GM12878 (cell line): ENCODE measurements at places on chromosomes 11 and 22. TPM values are rescaled to one million over a fixed set of nuclear protein-coding genes. Genes with fewer than 3 reads are reported as not detected.

The INS gene
- total RNA-seq = not detected in 2 replicates

The PLEKHA7 gene
- total RNA-seq = 4.5 and 5.3 TPM in 2 replicates

The ESAM gene
- total RNA-seq = 26.1 and 26.9 TPM in 2 replicates

The BRSK2 gene
- 0.13 and 0.24 TPM in 2 replicates for total RNA-seq

The FOLR3 gene
- total RNA-seq = not detected in 2 replicates

The SCUBE2 gene
- total RNA-seq = 0.24 and 0.31 TPM in 2 replicates

The LMNTD2 gene
- total RNA-seq = 2.8 and 3.3 TPM in 2 replicates

The ADORA2A gene
- 22.9 and 23.6 TPM in 2 replicates for total RNA-seq

The MUC6 gene
- 0.03 and 0.19 TPM in 2 replicates for total RNA-seq

The RCE1 gene
- 18.6 and 21.8 TPM in 2 replicates for total RNA-seq

The TREH gene
- not detected in 2 replicates for total RNA-seq

The C11orf58 gene
- total RNA-seq = 95.0 and 98.2 TPM in 2 replicates

The XKR3 gene
- total RNA-seq = not detected in 2 replicates

The LIF gene
- 1.9 and 2.3 TPM in 2 replicates for total RNA-seq

The KDM4D gene
- 1.4 and 1.5 TPM in 2 replicates for total RNA-seq

DNA sequence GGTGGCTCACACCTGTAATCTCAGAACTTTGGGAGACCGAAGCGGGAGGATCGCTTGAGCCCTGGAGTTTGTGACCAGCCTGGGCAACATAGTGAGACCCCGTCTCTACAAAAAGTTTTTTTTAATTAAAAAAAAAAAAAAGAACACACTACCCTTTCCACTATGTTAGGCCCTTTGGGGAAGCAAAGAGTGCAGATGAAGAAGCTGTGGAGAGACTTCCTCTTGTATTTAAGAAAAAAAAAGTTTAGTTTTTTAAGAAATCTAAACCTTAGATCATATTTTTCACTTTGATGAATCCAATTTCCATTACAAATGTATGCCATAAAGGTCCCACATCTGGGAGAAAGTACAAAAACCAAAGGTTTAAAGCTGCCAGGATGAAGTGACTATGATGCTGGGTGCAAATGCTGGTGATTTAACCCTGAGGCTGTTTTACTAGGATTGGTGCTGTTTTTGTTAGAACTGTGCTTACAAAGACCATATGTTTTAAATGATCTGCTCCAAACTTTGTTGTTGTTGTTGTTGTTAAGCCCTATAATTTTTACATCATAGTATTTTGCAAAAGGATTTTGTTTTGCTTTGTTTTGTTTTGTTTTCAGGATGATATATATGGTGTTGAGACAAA lies 28.9 kb upstream of the ACER3 start:
- no peak for DNase-seq

GRCh38 chr11:39965701-39966100 lies 1493.8 kb downstream of the LRRC4C start:
- DNase-seq = no peak

- DNase-seq = no peak
Observed at GRCh38 chr11:34192481-34193401, 87.3 kb downstream of the NAT10 start.

- no peak for DNase-seq
Observed at GRCh38 chr11:66015454-66015881, 3.7 kb downstream of the CST6 start.

- DNase-seq = no peak
Observed at GRCh38 chr22:20926243-20926642, 9.0 kb downstream of the CRKL start.

DNA sequence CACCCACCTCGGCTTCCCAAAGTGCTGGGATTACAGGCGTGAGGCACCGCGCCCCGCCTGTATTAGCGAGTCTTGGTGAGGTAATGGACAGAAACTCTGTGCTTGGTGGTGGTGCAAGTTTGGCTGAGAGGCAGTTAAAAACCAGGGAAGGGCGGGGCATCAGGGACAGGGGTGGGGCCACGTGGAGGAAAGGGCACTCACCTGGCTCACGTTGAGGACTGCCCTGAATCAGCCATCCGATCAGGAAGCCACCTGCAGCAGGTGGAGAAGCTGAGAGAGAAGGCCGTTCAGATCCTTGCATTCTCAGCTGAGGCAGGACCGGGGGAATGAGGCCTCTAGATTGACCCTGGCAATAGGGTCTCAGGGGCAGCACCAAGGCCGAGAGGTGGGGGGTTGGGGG lies 12.1 kb upstream of the CHRM1 start:
- no peak for DNase-seq

DNA sequence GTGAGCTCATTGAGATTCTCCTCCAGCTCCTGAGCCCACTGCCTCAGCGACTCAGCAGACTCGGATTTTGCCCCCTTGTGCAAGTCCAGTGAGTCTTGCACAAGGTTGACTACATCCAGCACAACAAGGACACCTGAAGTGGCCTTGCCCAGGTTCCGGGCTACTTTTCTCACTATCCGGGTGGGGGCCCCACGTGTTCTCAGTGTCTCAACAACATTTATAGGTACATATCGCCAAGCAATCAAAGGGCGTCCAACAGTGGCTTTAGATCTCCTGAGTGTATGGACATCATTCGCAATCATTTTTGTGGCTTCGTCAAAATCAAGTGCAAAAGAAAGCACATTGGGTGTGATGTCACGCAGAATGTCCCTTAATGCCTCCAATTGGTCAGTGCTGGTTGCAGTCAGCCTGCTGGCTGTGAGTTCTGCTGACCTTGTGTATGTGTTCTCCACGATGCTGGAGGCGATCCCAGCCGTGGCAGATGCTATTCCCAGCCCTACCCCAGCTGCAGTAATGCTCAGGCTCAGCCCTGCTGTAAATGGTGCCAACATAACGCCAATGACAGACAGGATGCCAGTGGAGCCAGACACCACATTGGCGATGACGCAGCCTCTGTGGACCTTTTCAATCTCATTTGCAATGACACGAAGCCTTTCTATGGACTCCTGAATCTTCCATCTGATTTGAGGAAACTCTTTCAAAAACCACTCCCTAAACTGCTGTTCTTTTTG lies 10.3 kb downstream of the APOL4 start:
- DNase-seq = no peak

- no peak for DNase-seq
Observed at GRCh38 chr11:95589893-95590612, 199.5 kb downstream of the FAM76B start.

- DNase-seq = no peak
Observed at GRCh38 chr11:62792202-62792575, 383 bp upstream of the TMEM223 start.

DNA sequence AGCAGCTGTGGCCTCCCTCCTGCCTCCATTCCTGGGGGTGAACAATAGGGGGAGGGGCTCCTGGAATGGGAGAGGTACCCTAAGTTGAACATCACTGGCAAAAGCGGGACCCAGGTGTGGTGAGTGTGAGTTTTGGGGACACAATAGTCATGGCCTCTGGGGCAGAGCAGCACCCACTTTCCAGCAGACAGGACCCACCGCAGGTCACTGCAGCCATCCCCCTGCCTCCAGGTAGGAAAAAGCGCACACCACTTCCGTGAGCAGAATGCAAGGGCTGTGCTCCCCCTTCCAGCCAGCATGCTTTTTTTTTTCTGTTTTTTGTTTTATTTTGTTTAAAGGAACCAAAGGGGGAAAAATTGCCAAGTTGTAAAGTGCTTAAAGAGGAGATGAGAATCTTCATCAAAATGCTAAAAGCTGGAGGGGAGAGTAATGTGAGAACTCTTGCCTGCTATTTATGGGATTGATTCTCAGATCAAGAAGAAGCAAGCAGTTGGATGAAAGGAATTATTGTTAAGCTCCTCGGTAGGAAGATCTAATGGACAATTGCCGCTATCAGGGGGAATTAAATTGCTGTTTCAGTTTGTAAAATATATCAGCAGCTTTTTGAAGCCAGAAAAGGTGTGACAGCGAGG lies 152.9 kb downstream of the FEZ1 start:
- no peak for DNase-seq

- no peak for DNase-seq
Observed at GRCh38 chr22:48752451-48753380, 1075.0 kb downstream of the BRD1 start.

GRCh38 chr11:57274904-57275498 lies 38.0 kb upstream of the APLNR start:
- no peak for DNase-seq

DNA sequence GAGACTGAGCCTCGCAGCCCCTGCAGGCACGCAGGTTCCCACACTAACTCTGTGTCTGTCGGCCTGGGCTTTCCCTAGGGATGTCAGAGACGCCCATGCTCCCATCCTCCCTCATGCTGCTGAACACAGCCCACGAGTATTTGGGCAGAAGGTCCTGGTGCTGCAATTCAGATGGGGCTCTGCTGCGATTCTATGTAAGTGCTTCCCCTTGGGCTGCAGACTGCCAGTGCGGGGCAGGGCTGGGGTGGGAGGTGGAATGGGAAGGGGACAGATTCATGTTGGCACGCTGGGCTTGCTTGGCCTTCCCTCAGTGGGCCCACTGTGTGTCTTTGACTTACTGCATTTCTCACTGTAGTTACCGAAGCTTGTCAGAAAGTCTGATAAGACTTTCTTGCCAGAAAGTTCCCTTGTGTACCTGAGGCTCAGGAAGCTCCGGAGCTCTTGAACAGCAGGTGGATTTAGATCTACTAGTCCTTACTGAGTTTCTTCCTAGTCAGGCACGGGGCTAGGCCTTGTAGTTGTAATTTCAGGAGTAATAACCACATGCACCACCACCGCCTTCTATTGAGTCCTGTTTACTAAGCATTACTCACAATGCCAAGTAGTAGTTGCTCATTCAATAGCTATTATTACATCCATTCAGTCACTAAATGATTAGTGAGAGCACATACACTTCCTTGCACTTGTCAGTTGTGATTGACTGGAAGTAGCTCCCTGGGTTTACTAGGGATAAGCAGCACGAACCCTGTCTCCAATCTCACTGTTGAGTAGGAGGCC lies 65.2 kb downstream of the CABIN1 start:
- no peak for DNase-seq

DNA sequence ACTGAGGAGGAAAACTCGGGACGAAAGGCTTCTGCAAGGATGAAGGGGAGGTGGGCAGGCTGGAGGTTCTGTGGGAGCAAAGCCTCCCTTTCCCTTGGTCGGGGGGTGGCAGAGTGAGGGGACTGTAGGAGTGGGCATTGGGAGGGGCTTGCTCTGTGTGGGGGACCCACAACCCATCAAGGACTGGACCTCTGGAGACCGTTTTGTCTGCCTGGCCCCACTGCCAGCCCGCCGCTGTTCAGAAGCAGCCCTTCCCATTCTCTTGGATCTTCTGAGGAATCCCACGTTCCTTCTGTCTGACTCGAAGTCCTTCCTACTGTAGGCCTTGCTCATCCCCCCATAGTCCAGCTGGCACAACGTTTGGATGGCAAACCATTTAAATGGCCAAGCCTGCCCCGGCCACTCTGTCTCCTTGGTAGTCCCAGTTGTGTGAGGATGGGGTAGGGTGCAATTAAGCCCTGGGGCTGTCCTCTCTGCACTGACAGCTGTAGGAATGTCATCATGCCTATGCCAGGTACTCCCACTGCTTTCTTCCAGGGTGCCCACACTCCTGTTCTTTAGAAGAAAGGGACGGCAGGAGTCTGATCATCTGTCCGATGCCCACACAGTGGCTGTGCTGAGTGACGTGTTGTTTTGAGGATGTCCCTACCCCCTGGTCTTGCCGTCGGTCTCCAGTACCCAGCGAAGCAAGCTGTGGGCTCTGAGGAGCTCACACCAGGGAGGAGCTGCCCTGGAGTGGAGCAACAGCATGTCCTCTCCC lies 17.0 kb upstream of the NECTIN1 start:
- DNase-seq = no peak

DNA sequence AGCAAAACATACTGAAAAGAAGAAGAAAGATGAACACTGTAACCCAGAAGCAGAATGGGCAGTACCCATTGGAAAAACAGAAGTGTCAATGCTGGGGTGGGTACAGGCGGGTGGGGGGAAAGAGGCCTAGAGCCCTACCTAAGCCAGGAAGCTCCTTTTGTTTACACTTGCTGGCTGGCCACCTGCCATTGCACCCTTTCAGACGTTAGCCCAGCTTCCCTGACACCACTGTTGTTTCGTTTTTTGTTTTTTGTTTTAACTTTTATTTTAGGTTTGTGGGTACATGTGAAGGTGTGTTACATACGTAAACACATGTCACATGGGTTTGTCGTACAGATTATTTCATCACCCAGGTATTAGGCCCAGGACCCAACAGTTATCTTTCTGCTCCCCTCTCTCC lies 55.4 kb downstream of the PLEKHA7 start:
- DNase-seq = no peak

DNA sequence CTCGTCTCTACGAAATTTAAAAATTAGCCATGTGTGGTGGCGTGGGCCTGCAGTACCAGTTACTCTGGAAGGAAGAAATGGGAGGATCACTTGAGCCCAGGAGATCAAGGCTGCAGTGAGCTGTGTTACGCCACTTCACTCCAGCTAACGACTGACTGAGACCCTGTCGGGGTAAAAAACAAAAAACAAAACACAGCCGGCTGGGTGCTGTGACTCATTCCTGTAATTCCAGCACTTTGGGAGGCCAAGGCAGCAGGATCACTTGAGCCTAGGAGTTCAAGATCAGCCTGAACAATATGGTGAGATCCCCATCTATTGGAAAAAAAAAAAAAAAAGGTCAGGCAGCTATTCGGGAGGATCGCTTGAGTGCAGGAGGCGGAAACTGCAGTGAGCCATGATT lies 2.4 kb downstream of the PAFAH1B2 start:
- no peak for DNase-seq

DNA sequence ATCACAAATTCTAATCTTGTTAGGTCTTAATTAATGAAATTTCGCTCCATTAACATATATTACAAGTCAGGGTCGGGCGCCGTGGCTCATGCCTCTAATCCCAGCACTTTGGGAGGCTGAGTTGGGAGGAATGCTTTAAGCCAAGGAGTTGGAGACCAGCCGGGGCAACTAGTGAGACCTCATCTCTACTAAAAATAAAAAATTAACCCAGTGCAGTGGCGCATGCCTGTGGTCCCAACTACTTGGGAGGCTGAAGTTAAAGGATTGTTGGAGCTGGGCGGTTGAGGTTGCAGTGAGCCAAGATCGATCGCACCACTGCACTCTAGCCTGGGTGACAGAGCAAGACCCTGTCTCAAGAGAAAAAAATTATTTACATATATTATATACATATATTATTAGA lies 1.9 kb downstream of the TMA7B start:
- no peak for DNase-seq

- no peak for DNase-seq
Observed at GRCh38 chr11:59957094-59957493, 6.7 kb upstream of the OOSP4A start.

GRCh38 chr22:44924710-44925109 lies 85.1 kb downstream of the PHF21B start:
- DNase-seq = no peak
